A172 (cell line): ENCODE measurements at places on chromosomes 3 and 15. TPM values are rescaled to one million over a fixed set of nuclear protein-coding genes. Genes with fewer than 3 reads are reported as not detected.

DNA sequence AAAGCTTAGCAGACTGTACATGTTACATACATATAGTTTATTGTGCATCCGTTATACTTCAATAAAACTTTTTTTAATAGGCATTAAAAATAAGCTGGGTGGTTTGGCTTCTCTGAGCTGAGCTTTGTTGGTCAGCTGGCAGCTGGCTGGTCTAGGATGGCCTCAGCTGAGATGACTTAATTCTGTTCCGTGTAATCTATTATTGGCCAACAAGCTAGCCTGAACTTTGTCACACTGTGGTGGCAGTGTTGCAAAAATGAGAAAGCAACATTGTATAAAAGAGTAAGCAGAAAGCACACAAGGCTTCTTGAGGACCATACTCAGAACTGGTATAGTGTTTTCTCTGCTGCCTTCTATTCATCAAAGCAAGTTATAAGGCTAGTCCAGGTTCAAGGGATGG lies 45.2 kb downstream of the CGGBP1 start:
- no peak for DNase-seq

GRCh38 chr15:67175643-67176071 lies 78.8 kb downstream of the AAGAB start:
- DNase-seq, result peak; percentile 32

- no peak for DNase-seq
These were observed 28.8 kb upstream of the CCDC50 start for GRCh38 chr3:191300422-191300821.

The DNASE1L3 gene
- total RNA-seq, result not detected in 2 replicates

- DNase-seq, result no peak
These were observed 17.9 kb upstream of the RPP14 start for GRCh38 chr3:58288011-58288728.

- DNase-seq, result no peak
These were observed 47.9 kb downstream of the TM2D3 start for GRCh38 chr15:101604124-101604874.

The PATL2 gene
- total RNA-seq, result not detected in 2 replicates

The CDV3 gene
- 239 and 271 TPM in 2 replicates for total RNA-seq

- no peak for DNase-seq
These were observed 73.8 kb downstream of the GOLIM4 start for GRCh38 chr3:168021737-168022450.

GRCh38 chr3:58471025-58471887 lies 20.6 kb upstream of the KCTD6 start:
- DNase-seq, result peak; percentile 95

- DNase-seq, result no peak
These were observed 78.3 kb downstream of the SHQ1 start for GRCh38 chr3:72769758-72770540.

The TRAIP gene
- total RNA-seq, result 12.8 and 16.1 TPM in 2 replicates

DNA sequence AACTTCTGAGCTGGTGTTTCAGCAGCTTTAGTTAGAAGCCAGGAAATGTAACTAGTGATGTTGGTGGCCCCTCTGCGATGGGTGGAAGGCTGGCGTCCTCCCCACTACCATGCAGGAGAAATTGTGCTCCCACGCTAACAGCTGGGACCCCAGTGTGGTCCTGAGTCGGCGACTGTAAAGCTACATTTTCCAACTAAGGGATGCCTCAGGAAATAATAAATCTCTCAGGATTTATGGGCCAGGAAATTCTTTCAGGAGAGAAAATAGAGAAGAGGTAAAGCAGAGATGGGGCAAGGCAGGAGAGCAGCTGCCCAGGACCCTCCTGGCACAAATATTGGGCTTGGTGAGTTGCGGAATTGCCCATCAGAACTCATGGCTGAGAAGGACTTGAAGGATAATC lies 186.9 kb downstream of the OPA1 start:
- DNase-seq, result no peak

The P3H2 gene
- 12.6 and 30.3 TPM in 2 replicates for total RNA-seq

DNA sequence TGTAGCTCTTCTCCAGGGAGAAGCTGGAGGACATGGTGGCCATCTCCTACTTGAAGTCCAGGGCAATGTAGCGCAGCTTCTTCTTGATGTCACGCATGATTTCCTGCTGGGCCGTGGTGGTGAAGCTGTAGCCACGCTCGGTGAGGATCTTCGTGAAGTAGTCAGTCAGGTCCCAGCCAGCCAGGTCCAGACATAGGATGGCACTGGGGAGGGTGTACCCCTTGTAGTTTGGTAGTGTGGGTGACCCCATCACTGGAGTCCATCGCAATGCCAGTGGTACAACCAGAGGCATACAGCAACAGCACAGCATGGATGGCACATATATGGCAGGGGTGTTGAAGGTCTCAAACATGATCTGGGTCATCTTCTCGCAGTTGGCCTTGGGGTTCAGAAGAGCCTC lies 7.0 kb upstream of the LPCAT4 start:
- no peak for DNase-seq

GRCh38 chr3:51139616-51140015 lies 245.5 kb upstream of the MANF start:
- DNase-seq, result no peak

DNA sequence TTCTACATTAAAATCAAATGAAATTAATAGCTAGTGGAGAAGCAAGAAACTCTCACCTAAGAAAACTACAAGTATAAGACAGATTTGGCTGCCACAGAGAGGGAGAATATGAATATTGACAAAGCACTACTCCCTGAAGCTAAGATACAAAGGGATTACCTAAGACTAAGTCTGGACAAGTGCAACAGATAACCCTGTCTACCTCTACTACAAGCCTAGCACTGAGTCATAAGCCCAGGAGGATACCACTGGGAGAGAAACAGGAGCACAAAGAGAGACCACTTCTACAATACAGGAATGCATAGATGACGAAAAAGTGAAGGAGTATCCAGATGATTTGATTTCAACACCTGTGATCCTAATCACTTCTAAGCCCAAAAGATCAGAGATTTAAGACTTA lies 10.4 kb downstream of the ATP13A4 start:
- no peak for DNase-seq

The TMEM207 gene
- 0.21 TPM in 1 of 2 replicates, not detected in the other for total RNA-seq

DNA sequence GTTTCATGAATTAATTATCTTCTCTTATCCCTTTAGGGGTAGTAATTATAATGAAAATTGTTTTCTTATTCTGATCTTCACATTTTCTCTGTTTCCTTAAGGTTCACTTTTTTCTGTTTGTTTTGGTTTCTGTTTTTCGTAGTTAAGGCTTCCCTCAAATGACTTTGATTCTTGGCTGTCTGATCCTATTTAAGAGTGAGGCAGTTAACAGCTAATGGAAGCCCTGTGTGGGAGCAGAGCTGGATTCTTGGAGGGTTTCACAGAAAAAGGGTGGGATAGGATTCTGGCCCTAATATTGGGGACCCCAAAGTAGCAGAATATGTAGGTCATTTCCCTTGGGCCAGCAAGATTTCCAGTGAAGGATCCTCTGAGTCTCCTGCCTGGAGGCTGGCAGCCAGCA lies 6.8 kb upstream of the AMOTL2 start:
- no peak for DNase-seq

DNA sequence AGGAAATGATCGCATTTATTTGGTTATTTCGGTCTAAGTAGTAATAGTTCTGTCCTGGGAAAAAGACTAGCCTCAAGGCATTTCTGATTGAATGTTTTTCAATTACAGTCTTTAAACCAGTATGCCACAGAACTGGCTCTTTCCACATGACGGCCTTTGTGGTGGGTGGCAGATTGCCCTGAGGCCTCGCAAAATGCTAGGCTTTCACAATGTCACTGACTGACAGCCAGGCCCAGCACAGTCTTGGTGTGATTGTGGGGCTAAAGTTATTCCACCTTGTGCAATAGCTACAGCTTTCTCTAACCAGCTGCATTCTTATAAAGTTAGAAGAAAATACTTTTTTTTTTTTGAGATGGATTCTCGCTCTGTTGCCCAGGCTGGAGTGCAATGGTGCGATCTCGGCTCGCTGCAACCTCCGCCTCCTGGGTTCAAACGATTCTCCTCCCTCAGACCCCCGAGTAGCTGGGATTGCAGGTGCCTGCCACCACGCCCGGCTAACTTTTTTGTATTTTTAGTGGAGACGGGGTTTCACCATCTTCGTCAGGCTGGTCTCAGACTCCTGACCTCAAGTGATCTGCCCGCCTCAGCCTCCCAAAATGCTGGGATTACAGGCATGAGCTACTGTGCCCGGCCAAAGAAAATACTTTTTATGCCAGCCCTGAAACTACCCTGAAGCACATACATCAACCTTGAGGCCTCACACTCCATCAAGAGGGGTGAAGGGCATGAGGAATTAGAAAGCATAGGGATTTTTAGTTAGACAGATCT lies 2.5 kb upstream of the ADIPOQ start:
- DNase-seq, result no peak

DNA sequence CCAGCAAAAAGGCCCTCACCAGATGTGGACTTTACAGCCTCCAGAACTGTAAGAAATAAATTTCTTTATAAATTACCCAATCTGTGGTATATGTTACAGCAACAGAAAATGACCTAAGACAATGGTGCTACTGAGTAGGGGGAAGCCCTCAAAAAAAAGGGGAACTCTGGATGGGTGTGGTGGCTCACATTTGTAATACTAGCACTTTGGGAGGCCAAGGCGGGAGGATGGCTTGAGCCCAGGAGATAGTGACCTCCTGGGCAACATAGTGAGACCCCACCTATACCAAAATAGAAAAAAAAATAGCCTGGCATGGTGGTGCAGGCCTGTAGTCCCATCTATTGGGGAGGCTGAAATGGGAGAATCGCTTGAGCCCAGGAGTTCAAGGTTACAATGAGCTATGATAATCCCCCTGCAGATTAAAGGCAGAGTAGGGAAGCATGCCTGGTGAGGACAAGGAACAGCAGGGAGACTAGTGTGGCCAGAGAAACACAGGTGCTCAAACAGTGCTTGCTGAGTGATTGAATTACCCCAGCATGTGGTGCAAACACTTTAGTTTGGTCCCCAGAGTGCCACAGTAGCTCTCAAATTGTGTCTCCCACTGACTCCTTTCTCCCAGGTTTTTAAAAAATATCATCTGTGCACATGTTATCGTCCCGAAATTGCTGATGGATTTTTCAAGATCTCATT lies 13.9 kb upstream of the USP3 start:
- DNase-seq, result no peak

The KBTBD13 gene
- total RNA-seq, result not detected in 2 replicates

DNA sequence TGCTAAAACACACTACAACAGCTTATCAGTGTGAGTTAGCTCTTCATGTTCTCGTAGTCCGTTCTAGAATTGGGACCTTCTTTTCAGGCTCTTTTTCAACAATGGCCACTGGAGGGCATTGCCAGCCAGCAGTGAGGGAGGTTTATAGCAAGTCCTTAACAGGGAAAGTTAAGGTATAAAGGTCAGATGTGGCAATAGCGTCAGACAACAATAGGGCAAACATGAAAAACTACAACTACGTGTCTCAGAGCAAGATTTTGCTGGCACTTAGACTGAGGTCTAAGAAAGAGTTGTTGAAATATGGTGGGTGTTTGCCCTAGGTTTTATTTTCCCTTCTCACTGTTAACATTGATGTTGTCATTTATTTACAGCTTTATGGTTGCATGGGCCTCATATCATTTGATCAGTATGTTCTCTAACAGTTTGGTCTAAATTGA lies 161.4 kb downstream of the GMNC start:
- DNase-seq, result peak; percentile 59

DNA sequence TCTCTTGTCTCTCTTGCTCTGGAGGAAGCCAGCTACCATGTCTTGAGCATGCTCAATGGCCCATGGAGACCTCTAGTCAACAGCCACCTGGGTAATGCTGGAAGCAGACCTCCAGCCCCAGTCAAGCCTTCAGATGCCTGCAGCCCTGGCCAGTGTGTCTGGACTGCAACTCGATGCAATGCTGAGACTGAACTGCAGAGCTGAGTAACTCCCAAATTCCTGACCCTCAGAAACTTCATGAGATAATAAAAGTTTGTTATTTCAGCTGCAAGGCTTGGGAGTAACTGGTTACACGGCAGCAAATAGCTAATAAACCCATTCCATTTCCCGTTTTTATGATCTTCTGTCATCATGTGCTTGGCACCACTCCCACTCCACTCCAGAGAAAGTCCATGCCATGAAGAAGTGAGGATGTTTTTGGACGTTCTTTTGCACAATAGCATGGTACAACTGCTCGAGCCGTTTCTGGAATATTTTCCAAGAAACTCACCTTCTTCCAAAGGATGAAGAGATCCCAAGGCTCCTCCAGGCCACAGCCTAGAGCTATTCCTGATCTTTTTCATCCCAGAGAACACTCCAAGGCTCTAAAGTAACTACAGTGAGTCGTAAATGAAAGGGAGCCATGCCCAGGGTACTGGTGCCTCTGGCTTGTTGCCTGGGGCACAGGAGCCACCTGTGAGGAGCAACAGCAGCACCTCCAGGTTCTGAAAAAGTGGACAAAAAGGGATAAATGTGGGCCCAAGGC lies 72.0 kb upstream of the KLF13 start:
- no peak for DNase-seq

DNA sequence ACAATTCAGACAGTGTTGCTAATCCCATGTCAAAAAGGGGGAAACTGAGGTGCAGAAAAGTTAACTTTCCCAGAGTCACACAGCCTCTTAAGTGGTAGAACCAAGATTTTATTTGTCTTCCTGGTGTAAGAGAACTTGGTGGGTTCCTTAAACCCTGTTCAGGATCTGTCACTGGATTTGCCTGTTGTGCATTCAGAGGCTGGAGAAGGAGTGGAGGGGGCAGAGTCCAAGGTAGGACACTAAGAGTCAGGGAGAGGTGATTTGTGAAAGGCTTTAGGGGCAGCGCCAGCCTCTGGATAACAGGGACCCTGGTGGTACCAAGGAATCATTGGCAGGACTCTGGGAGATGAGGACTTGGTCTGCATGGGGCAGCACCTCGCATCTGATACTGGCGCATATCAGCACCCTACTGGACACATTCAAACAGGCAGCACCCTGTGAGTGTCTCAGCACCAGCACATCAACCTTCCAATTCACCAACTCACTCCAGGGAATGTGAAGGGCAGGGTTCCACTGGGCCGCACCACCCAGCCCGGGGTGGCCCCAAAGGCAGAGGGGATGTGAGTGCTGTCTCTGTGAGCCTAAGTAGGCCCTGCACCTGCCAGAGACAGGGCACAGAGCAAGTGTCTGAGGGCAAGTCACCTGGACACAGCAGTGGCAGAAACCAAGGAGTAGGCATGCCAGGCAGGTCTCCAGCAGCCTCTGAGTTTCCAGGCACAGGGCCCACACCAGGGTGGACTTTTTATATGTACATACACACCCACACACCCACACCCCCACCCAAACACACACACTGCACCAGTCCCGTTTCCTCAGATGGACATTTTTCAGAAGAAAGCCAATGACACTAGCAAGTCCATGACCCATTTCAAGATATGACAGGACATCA lies 71.6 kb downstream of the LIPC start:
- no peak for DNase-seq

- DNase-seq, result peak; percentile 53
These were observed 44.4 kb downstream of the PCOLCE2 start for GRCh38 chr3:142844339-142844977.
